Panc1 (cell line): ENCODE measurements at places on chromosomes 11 and 22.

DNA sequence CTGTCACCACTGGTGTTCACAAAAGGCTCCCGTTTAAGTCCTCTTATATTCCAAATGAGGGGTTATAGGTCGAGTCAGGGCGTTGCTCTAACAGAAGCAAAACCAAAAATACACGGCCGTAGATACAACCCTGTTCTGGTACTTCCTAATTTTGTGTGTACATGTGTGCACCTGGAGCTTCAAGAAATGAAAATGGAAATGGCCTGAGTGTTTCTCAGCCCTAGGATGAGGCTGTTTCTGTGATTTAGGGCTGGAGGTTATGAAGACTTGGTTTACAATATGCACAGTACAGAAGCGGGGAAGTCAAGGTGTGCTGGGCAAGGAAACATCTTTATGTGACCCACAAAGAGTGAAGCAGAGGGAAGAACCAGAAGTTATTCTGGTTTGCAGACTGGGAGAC, 110.4 kb upstream of the OR4B1 start:
- DNase-seq: no peak

- DNase-seq: no peak
Measured at GRCh38 chr11:93652161-93652597, 9.3 kb upstream of the CEP295 start.

GRCh38 chr11:35404388-35404775, 15.0 kb downstream of the SLC1A2 start:
- no peak for DNase-seq

GRCh38 chr11:68840661-68841653, 759 bp downstream of the CPT1A start:
- DNase-seq: no peak

GRCh38 chr11:37973941-37974340, 1375.9 kb upstream of the RAG2 start:
- DNase-seq: no peak

DNA sequence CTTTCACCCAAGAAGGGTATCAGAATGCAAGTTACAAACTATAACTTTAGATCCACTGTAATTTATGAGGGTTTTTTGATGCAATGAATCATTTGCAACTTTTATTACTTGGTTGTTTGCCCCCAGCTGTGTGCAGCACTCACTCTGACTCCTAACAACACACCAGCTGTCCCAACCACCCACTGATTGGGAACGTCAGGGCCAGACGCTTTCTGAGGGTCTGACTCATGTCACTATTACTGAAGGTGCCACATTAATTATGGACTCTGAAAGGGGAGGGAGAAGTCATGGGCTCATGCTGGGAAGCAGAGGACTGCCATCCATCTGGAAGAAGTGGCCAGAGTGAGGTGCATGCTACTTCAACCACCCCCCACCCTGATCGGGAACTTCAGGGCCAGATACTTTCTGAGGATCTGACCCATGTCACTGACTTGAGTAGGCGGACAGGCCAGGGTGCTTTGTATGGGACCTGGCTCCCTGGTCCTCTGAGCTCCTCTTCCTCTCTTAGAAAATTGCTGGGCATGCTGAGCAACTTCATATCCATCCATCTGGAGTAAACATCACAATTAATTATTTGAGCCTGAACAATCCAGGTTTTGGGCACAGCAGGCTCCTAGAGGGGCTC, 44.9 kb upstream of the DRD2 start:
- no peak for DNase-seq

GRCh38 chr22:25892678-25893077, 150.7 kb downstream of the MYO18B start:
- DNase-seq: no peak

DNA sequence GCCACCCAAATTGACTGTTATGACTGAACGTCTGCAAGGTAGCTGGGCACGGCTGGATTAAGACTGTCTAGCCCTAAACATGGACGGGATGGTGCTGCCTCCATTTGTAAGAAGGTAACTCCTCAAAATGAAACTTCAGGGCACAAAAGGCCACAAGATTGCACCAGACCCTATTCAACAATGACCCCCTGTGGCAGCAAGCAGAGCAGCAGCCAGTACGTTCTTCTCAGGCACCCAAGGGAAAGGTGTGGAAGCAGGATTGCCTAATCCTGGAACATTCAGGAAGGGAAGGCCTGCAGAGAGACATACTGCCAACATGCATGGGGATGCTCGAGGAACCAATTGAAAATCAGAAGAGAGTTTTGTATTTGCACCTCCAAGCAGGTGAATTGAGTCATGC, 4.5 kb upstream of the TBX10 start:
- no peak for DNase-seq

- no peak for DNase-seq
Measured at GRCh38 chr11:94558468-94558867, 8.7 kb upstream of the PIWIL4 start.
